Pons (tissue), 1 donor: ENCODE measurements at places on chromosomes 12 and 14.

- DNase-seq, result no peak
These were observed 185.7 kb downstream of the SRGAP1 start for GRCh38 chr12:64030155-64030554.

DNA sequence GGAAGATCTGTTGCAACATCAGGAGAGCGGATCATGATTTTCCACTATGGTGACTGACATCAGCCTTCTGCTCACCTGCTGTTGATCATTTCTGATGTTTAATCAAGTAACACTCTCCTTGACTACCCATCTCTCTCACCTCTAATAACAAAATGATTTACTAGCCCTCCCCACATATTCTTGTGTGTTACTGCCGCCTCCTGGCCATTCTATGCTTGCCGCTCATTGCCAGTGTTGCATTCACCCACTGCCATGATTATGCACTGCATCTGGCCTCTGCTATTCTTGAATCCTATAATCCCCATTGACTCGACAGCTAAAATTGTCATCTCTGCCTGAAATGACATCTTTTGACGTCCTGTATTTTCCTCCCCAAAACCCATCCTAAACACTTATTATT, 113.8 kb downstream of the RERGL start:
- DNase-seq, result no peak

DNA sequence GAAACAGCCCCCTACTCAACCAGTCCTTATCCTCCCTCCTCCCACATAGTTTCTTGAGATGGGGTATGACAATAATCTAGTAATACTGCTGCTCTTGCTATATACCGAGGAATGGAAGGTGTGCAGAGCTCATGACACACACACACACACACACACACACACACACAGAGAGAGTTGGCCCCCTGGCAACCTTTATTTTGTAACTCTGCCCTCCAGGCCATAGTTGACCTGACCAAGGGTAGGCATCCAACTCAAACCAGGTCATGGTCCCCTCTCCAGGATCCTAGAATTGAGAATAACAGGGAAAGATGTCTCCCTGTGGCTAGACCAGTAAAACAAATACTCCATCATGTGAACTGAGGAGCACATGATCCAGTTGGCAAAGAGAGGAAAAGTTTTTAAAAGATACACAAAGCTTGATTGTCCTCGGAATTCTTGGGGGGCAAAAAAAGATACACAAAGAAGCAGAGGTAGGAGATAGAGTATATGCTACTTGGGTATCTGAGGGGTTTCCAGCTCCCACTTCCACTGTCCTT, 11.3 kb downstream of the ERO1A start:
- DNase-seq, result no peak

- DNase-seq, result no peak
These were observed 366.2 kb downstream of the DUSP6 start for GRCh38 chr12:88986056-88986455.

DNA sequence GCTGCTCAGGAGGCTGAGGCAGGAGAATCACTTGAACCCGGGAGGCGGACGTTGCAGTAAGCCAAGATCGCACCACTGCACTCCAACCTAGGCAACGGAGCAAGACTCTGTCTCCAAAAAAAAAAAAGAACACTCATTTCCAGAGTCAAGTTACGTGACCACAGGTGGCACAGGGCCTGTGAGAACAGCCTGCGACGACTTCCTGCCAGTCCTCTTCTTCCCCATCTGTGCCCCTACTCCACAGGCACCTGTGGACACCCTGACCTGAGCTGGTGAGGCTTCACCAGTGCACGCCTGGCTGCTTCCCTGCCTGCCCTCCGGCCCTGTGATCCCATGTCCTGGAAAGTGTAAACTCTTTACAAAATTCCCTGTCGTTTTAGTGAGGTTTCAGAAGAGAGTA, 77.7 kb downstream of the PPP2R5C start:
- DNase-seq, result no peak

DNA sequence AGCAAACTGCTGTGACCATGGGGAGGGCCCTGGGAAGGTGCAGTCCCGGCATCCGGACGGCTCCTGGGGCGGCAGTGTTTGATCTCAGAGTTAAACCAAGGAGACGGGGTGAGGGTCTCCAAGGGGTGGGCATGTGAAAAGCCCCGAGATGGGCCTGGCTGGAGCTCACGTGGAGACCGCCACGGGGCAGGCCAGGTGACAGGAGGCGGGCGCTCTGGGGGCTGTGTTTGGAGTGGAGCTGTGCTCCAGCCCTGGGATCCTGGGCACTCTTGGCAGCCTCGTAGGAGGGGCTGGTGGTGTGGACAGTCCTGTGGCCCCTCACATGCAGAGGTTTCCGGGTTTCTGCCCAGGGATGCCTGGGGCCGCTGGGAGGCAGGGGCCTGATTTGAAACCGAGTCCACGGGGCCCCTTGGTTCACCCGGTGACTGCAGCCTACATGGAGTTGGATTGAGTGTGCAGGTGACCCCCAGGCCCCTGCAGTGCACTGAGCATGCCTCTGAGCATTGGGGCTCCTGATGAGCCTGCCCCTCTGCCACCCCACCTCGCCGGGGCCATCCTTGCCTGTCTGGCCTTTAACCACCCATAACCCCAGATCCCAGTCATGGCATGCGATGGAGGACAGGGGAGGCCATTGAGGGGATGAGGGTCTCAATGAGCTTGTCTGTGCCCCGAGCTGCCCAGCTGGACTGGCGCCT, 8.4 kb downstream of the KIF26A start:
- no peak for DNase-seq

DNA sequence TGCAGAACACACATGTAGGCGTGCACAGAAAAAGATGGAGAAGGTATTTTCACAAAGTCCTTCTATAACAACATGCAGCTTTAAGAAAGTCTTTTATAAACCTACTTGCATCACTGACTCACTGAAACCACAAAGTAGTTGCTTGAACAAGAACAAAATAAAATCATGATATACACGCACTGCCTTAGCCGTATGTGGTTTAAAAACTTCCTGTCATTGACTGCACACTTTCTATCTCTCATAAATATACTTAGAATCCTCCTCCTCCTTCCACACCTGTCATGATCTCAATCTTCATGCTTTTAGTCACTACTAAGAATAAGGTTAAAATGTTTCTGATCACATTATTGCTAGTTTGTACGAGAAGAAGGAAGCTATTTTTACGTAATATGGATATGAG, 31.8 kb upstream of the RAD51AP1 start:
- no peak for DNase-seq

GRCh38 chr14:22002860-22003284, 329.3 kb upstream of the OR4E1 start:
- DNase-seq, result peak; percentile 7
